Activated CD4-positive, alpha-beta T cell treated with anti-CD3 and anti-CD28 coated beads, Interleukin-2, amount 50 U/mL, for 4 hours (primary cell): ENCODE measurements at places on chromosomes 12 and 14.
A peak's percentile ranks its signal among the peaks of the same experiment; 100 is the strongest.

DNA sequence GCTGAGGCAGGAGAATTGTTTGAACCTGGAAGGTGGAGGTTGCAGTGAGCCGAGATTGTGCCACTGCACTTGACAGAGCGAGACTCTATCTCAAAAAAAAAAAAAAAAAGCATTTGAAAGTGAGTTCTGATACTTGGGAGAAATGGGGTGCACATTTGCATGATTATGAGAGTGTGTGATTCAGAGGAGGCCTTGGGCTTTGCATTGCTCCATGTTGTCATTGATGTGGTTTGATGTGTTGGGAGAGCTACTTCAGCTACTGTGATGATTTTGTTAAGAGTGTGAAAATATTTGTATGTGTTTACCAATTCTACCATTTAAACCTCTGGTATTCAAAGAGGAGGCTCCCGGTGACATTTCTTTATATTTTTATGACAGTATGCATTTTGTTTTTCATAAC is 24.4 kb downstream of the DRAM1 start:
- no peak for DNase-seq

DNA sequence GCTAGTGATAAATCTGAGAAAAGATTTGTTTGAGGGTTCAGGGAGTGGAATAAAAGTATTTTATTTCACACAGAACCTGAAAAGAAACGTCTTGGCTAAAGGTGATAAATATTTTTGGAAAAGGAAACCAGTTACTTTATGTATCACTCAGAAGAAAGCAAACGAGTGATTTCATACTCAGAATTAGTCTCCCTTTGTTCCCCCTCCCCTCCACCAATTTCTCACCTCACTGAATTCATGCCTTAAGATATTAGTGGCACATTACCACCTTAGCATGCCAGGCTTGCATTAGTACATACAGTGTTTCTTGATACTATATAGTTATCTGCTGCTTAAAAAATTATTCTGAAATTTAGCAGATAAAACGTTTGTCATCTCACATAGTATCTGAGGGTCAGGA is 28.2 kb downstream of the G2E3 start:
- no peak for DNase-seq

- DNase-seq, result no peak
Measured at GRCh38 chr12:2453761-2454090, 341.0 kb upstream of the FKBP4 start.

DNA sequence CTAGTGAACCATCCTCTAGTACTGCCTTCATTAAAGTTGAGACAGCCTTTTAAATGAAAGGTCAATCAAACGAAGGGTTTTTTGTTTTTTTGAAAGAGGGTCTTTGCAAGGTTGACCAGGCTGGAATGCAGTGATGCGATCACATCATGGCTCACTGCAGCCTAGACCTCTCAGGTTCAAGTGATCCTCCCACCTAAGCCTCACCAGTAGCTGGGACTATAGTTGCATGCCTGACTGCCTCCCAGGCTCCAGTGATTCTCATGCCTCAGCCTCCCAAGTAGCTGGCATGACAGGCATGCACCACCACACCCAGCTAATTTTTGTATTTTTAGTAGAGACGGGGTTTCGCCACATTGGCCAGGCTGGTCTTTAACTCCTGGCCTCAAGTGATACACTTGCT is 114.6 kb upstream of the SINHCAF start:
- DNase-seq, result no peak

GRCh38 chr14:103998027-103998426 is 55.7 kb upstream of the RD3L start:
- no peak for DNase-seq

DNA sequence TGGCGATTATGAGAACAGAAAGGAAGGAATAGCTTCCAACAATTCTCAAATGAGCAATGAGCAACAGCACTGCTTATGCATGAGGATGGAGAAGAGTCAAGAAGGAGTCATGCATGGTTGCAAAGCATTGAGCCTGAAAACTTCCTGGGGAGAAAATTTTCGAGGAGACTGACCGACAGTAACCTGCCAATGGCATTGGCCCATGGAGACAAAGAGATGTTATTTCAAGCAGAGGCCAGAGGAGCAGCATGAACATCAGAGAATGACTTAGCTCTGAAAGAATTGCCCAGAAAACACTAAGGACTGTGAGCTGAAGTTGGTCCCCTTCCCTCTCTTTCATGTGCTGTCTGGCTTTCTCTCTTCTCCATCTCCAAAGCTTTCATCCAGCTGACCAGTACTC is 343.4 kb downstream of the ADAMTS20 start:
- no peak for DNase-seq

- DNase-seq, result no peak
Measured at GRCh38 chr12:110733089-110733715, 9.5 kb downstream of the PPP1CC start.

DNA sequence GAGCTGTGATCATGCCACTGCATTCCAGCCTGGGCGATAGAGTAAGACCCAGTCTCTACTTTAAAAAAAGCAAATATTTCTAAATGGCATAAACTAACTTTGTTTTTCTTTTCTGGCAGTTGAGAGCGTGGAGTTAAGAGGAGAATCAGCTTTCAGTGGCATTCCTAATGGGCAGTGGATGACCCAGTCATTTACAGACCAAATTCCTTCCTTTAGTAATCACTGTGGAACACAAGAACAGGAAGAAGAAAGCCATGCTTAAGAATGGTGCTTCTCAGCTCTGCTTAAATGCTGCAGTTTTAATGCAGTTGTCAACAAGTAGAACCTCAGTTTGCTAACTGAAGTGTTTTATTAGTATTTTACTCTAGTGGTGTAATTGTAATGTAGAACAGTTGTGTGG is 21.2 kb downstream of the TDG start:
- DNase-seq, result no peak

DNA sequence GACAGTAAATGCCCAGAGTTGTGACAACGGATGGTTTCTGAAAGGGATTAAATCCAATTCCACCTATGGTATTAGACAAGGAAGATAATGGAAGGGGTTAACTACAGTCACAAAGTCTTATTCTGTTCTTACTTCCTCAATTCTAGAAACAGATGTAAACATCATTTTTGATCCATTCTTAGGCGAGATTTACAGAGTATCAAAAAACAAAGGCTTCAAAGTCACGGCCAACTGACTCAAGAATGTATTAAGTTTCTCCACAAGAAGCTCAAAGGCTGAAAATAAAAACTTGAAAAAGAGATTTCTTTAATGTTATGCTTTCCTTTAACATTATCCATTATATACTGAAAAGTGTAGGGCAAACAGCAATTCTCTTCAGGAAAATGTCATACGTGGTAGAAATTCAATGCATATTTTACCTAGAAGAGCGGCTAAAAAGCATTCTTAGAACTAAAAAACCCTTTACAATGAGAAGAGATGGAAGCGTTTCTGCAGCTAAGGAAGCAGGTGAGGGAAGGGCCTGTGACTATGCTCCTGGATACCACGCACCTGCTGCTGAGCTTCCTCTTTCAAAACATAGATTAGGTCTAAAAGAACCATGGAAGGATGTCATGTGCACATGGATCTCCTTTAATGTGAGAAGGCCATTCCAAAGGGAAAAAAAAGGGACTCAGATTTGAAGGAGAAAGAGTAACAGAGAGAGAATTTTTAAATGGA is 185.8 kb downstream of the STXBP6 start:
- no peak for DNase-seq

DNA sequence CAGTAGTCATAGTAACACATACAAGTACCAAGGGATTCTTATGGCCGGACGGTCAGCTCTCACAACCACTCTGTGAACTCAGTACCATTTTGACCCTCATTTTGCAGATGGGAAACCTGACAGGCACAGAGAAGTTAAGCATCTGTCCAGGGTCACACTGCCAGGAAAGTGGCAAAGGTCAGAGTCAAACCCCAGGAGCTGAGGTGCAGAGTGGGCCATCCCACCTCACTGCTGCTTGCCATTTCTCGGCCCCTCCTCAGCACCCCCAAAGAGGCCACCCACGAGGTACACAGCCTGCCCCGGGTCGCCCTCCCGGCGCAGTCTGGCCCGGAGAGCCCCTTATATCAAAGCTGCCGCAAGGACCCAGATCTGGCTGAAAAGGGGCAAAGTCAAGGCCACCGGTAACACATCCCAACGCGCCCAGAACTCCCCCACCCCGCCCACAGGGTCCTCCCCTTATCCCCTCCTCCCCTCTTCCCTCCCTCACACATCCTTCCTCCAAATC is 1.7 kb downstream of the NCOR2 start:
- DNase-seq, result no peak

DNA sequence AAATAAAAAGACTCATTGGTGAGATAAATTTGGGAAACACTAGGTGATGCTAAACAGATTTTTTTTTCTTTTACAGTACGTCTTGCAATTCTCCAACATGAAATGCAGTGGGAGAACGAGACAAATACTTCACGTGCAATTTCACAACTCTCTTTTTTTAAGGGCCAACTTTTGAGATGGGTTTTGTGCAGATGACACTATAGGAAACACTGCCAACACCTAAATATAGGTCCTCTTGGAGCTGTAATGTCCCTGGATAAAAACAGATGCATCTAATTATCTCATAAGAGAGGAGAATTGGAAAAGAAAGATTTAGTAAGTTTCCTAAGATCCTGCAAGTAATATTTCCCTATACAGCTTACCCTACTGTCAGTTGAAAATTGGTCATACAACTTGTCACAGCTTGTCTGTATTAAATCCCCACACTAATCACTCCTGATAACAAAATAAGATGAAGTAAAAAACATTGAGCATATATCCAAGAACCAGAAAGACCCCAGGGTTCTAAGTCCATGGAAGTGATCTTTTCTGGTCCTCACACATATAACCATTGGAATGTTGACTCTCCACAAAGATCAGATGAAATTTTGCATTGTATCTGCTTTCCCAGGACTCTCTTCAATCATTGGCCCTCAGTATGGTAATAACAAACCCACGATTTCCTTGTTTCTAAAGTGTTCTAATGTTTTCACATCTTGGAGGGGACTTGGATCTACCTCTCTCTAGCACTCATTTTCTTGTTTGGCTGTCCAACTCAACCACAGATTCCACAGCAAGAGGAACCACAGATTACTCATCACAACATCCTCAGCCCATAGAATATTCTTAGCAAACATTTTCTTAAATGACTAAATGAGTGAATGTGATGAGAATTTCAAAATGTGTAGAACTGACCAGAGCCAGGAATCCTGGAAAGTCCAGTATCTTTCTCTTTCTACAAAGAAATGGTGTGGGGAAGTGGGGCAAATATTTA is 769.4 kb upstream of the USP15 start:
- DNase-seq, result no peak

- no peak for DNase-seq
Measured at GRCh38 chr12:10136637-10137205, 6.7 kb upstream of the CLEC7A start.

- no peak for DNase-seq
Measured at GRCh38 chr14:95058491-95058890, 98.8 kb downstream of the DICER1 start.

- DNase-seq, result no peak
Measured at GRCh38 chr12:11777451-11777850, 128.0 kb downstream of the ETV6 start.

- DNase-seq, result no peak
Measured at GRCh38 chr12:109814600-109815150, 18.5 kb downstream of the TRPV4 start.

DNA sequence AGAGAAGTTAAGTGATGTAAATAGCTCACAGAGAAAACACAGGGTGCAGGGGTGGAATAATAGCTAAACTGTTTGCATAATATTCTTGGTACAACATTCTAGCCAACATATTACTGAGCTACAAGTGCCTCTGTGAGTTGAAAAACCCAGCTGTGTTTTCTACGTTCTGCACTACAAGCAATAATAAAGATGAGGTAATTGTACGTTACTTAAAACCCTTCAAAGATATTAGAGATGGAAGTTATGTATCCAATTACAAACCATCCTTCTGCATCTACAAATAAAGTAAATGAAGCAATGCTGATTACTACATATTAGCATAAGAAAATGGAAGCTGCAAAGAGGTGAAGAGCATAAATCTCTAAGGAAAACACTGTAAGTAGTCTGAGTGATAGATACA is 271.4 kb downstream of the SSPN start:
- no peak for DNase-seq

GRCh38 chr12:108151533-108152169 is 22.6 kb downstream of the WSCD2 start:
- no peak for DNase-seq

GRCh38 chr14:51082349-51082748 is 12.6 kb downstream of the TRIM9 start:
- no peak for DNase-seq

DNA sequence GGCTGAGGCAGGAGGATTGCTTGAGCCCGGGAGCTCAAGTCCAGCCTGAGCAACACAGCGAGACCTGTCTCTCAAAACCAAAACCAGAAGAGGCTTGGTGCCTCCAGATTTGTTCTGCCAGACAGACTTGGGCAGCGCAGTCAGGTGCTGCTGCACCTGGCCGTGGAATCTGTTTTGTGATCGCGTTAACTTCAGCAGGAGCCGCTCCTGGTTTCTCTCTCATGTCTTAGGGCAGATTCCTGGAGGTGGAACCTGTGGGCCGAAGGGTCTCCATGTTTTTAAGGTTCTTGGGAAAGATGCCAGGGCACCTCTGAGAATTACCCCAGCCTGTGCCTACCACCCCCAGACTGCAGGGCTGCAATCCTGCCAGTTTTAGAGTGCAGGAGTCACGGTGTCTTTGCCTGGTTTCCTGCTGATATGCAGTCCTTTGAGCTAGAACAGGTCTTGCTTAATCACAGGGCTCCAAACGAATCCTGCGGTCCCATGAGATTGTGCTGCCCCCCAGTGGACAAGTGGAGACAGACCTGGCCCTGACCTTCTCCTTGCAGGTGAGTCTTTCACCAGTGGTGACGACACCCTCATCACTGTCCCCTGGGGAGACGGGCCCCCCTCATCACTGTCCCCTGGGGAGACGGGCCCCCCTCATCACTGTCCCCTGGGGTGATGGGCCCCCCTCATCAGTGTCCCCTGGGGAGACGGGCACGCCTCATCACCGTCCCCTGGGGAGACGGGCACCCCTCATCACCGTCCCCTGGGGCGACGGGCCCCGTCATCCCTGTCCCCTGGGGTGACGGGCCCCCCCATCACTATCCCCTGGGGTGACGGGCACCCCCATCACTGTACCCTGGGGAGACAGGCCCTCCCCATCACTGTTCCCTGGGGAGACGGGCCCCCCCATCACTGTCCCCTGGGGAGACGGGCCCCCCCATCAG is 37.6 kb downstream of the PACS2 start:
- peak; percentile 90 for DNase-seq
